ENCODE measurements at places on chromosomes 1 and 21.

DNA sequence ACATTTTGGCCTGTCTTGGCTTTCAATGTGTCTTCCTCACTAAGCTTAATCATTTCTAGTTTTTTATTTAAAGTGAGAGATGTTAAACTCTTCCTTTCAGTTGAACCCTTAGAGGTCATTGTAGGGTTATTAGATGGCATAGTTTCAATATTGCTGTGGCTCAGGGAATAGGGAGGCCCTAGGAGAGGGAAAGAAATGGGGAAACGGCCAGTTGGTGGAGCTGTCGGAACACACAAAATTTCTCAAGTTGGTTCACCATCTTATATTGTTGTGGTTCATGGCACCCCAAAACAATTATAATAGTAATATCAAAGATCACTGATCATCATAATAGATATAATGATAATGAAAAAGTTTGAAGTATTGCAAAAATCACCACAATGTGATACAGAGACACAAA, 31.4 kb upstream of the KAZN start:
- DNase-seq: no peak

GRCh38 chr1:5638582-5638981, 353.6 kb downstream of the NPHP4 start:
- DNase-seq: no peak

GRCh38 chr1:224183591-224184312, 712 bp downstream of the DEGS1 start:
- peak; percentile 19 for DNase-seq

GRCh38 chr21:21096956-21097355, 98.7 kb downstream of the NCAM2 start:
- no peak for DNase-seq

- no peak for DNase-seq
Measured at GRCh38 chr21:15895142-15896106, 165.6 kb downstream of the USP25 start.

- no peak for DNase-seq
Measured at GRCh38 chr1:39969048-39969447, 14.1 kb downstream of the MFSD2A start.

DNA sequence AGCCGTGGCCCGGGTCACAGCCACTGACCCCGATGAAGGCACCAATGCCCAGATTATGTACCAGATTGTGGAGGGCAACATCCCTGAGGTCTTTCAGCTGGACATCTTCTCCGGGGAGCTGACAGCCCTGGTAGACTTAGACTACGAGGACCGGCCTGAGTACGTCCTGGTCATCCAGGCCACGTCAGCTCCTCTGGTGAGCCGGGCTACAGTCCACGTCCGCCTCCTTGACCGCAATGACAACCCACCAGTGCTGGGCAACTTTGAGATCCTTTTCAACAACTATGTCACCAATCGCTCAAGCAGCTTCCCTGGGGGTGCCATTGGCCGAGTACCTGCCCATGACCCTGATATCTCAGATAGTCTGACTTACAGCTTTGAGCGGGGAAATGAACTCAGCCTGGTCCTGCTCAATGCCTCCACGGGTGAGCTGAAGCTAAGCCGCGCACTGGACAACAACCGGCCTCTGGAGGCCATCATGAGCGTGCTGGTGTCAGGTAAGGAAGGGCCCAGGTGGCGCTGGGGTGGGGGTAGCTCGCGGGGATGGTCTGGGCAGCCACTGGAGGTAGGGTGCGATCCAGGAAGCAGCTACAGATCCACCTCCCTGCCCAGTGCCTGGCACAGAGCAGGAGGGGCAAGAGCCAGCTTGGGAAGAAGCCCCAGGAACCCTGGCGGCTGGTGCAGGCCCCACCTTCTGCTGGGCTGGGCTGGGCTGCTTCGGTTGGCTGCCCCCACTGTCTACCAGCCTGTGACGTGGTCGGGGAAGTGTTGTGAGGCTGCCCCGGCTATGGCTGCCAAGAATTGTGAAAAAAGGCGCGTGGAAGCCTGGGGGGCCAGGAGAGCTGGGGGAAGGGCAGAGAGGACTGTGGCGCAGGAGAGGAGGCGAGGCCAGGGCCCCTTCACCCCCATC, 3.8 kb downstream of the CELSR2 start:
- no peak for DNase-seq

DNA sequence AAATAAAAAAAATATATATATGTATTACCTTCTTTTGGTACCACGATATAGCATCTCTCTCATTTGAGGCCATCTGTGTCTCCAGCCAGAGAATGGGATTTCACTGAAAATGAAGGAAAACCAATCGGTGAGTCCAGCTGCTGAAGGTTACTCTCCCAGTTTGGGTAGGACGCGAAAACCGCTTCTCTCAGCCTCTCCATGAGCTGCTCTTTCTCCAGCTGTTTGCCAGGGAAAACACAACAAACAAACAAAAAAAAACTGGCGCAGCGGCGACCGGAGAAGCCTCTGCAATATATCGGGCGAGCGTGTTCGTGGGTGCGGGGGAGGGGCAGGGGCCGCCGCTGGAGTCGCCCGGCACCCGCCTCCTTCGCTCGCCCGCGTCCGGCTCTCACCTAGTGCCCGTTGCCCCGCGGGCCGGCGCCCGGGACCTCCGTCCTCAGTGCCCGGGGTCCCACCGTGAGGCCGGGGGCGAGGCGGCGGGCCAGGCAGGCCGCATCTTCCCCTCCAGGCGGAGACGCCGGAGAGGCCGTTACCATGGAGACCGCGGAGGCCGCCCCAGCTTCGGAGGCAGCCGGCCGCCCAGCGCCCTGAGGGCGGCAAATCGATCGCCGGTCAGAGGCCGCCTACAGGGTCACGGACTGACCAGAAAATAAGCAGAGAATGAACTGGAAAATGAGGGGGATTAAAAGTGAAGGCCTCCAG, 504 bp downstream of the PHTF1 start:
- no peak for DNase-seq

GRCh38 chr1:59404796-59405195, 107.9 kb downstream of the FGGY start:
- DNase-seq: no peak

GRCh38 chr1:182217071-182217470, 155.6 kb upstream of the ZNF648 start:
- DNase-seq: no peak

DNA sequence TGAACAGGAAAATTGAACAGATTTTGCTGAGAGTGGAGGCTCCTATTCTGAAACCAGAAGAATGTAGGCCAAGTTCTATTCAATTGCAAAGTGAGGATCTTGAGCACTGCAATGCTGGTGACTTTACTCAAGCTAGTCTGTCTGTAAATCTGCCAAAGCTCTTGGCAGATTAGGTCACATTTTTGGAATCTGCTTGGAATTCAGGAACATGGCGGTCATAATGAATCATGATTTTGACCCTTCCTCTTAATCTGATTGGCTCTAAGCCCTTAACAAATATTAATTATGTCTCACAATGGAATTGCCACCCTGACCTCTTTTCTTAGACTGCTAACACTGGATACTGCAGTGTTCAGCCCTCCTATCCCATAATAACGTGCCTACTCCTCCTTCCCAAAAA, 7.2 kb upstream of the GNG12 start:
- no peak for DNase-seq

DNA sequence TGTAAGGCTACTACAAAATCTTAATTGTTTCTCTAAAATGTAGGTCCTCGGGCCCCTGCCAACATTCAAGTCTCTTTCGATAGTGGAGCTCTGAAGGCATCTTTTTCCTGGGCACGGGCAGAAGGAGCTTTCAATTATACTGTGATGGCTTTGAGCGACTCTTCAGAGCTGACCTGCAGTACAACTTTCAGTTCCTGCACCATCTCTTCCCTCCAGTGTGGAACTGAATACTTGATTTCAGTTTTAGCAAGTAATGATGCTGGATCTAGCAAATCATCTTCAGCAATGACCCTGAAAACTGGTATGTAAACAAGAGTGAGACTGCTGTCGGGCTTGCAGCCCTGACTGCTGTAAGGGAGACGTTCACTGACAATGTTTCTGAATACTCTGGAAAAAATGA, 9.6 kb downstream of the FNDC7 start:
- DNase-seq: no peak

- peak; percentile 23 for DNase-seq
Measured at GRCh38 chr21:41766883-41767605, at the start of gene RIPK4. Gene RIPK4 (minus strand): TSS chr21:41767052. CDS start chr21:41767041, 11 bp downstream.

- DNase-seq: no peak
Measured at GRCh38 chr1:117104986-117105385, 16.6 kb downstream of the TRIM45 start.

- no peak for DNase-seq
Measured at GRCh38 chr21:28518630-28519029, 474.0 kb downstream of the LTN1 start.

DNA sequence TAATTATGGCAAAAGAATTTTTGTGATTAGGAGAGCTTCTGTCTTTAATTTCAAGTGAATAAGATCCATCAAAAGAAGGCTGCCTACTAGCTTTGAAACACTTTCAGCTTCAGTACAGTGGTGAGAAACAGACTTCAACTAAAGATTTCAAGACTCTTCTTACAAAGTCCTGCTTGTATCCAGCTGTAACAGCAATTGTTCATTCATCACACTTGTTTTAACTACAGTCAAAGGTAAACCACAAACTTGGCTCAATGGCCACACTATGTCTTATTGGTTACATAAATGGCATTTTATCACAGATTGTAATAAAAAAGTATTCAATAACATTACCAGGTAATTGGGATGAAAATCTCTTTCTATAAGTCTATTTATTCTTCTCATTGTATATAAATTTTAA, 59.2 kb downstream of the WARS2 start:
- no peak for DNase-seq

GRCh38 chr1:10986525-10986890, 25.9 kb upstream of the TARDBP start:
- no peak for DNase-seq

- no peak for DNase-seq
Measured at GRCh38 chr1:227281371-227281770, 36.9 kb downstream of the CDC42BPA start.

DNA sequence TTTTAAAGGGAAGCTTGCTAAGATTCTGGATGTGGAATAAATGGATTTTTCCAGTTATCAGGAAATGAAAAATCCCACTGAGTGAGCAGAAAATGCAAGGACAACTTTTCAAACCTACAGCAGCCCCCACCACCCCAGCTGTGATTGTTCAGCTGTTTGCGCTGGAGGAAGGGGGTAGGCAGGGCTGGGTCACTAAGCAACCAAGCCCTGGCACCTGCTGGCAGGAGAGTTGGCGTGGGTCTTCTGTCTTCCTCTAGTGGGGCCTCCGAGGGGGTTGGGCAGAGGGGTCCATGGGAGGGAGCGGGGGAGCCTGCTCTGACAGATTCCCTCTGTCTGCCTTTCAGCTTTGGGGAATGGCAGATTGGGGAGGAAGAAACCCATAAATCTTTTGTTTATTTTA, 45.3 kb downstream of the EIF2D start:
- DNase-seq: no peak

- no peak for DNase-seq
Measured at GRCh38 chr1:14972107-14972506, 181.4 kb upstream of the TMEM51 start.

DNA sequence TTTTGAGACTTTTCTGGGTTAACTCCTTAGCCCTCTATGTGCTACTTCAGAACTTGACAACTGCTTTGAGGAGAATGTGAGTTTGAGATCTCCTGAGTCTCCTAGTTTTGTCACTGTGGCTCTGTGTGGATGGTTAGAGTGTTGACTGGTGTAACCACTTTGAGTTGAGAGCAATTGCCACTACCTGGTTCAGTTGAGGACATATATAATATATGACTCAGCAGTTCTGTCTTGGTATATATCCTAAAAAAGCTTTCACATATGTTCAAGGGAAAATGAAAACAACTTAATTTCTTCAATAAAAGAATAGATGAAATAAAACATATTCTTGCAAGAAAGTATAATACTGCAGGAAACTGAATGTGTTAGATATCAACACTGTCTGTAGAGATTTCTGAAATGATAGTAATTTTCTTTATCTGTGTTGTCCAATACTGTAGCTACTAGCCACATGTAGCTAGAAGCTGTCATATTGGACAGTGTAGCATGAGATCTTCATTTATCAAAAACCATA, 96.7 kb upstream of the QSOX1 start:
- no peak for DNase-seq

DNA sequence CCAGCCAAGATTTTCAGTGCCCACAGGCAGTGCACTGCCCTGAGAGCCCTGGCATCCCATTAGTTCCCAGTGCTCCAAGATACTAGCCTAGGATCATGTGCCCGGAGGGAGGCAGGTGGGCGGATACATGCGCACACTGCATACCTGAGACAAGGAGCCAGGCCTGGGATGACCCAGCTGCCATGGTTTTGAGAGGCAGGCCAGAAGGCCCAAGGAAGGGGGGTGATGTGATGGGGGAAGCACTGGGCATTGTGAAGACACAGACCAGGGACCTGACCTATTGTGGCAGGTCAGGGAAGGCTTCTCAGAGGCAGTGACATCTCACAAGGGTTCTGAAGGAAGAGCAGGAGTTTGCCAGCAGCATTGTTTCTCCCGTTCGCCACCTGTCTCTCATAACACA, 3.6 kb downstream of the ZC3H12A start:
- DNase-seq: no peak

GRCh38 chr1:19656134-19656779, 8.4 kb upstream of the HTR6 start:
- no peak for DNase-seq

GRCh38 chr1:233879841-233880240, 24.6 kb upstream of the SLC35F3 start:
- DNase-seq: no peak
